ENCODE measurements at places on chromosomes 4 and X.

GRCh38 chr4:152028131-152028530 is 267.3 kb upstream of the GATB start:
- no peak for DNase-seq

- DNase-seq = no peak
Observed at GRCh38 chr4:15375667-15376066, 52.2 kb upstream of the C1QTNF7 start.

GRCh38 chr4:65195002-65195401 is 475.3 kb downstream of the EPHA5 start:
- no peak for DNase-seq

- DNase-seq = no peak
Observed at GRCh38 chr4:16139066-16139945, 55.5 kb upstream of the PROM1 start.

DNA sequence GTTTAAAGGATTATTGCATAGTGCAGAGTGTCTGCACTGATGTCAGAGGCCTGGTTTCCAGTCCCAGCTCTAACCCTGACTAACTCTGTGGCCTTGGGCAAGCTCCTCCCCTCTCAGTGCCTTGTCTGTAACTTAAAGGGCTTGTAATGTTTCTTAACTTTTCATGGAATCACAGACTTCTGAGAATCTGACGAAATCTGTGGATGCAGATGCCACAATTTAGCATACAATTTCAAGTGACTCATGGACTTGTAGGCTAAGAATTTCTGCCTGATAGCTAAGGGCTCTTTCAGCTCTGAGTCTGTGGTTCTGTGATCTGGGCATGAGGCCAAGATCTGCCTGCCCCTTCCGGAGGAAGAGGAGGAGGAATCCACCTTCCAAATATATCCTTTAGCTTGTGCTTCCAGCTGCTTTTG is 236.9 kb downstream of the AR start:
- DNase-seq = no peak

DNA sequence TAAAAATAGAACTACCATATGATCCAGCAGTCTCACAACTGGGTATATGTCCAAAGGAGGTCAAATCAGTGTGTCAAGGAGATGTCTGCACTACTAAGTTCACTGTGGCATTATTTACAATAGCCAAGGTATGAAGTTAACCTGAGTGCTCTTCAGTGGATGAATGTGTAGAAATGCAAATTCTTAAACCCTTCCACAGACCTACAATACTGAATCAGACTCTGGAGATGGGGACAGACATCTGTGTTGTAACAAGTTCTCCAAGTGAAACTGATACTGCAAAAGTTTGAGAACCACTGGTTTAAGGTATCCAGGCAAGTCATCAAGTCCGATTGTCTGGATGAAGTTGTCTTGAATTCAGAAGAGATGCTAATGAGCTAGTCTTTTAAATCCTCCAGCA is 38.5 kb downstream of the SMAD1 start:
- DNase-seq = no peak

- no peak for DNase-seq
Observed at GRCh38 chr4:155161357-155161756, 47.1 kb upstream of the NPY2R start.

DNA sequence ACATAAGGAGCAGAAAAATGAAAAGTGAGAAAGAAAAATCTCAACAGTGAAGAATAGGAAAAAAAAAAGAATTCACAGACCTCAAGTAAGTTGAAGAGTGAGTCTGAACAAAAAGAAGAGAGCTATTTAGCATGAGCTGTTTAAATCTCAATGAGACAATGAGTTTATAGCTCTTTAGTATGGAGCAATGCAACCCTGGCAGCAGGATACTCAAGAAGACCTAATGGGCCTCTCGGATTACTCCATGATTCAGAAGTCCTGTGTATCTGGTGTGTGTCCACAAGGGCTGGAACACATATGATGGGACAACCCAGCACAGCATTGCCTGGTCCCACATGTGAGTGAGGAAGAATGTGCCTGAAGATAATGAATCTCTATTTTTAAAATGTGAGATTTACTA is 563.1 kb upstream of the INTU start:
- no peak for DNase-seq

- DNase-seq = no peak
Observed at GRCh38 chr4:109207061-109207460, 95.4 kb downstream of the COL25A1 start.

- DNase-seq = no peak
Observed at GRCh38 chrX:124113621-124114600, 152.4 kb downstream of the STAG2 start.

DNA sequence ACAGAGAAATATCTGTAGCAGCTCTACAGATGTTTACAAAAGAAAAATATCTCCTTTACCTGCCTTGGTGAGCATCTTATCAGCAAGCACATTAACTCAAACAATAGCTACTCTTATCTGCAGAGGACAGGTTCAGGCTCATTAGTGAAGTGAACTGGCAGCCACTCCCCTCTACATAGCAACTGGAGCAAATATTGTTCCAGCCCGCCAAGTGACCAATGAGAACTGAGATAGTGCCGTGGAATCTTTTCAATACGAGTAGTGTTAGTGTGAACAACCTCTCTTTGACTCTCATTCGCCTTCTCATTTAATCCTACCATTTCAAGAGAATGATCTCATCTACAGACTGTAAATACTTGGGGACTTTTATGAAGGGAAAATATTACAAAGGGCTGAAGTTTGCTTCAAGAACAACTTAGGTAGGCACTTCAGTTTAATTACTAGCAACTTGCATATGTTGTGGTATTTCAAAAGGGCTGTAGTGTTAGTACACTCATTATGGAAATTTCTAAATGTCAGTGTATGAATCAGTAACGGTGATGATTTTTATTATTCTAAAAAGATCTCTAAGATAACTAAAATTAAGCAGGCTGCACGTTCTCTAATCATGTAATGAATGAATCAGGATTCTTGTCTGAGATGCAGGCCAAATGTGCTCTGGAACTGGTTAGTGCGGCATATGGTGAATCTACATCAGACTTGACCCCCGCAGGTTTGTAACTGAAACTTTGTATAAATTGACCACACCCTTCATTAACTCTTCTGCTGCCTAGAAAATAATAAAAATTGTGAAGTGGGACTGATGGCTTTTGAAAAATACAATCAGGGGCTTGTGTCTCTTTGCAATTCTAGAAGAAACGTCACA is 72.4 kb downstream of the PALLD start:
- DNase-seq = no peak
